Activated naive CD4-positive, alpha-beta T cell treated with anti-CD3 and anti-CD28 coated beads, Interleukin-2, amount 50 U/mL, for 72 hours (primary cell): ENCODE measurements at places on chromosomes 12 and 14. TPM values are rescaled to one million over a fixed set of nuclear protein-coding genes. Genes with fewer than 3 reads are reported as not detected.

Gene OR11G2
- total RNA-seq: not detected

Gene KERA
- total RNA-seq: not detected

Gene MDGA2
- total RNA-seq: not detected

Gene MFAP5
- total RNA-seq: not detected

Gene DLK1
- not detected for total RNA-seq

Gene P2RX4
- total RNA-seq: 15.5 TPM

Gene SIX6
- not detected for total RNA-seq

DNA sequence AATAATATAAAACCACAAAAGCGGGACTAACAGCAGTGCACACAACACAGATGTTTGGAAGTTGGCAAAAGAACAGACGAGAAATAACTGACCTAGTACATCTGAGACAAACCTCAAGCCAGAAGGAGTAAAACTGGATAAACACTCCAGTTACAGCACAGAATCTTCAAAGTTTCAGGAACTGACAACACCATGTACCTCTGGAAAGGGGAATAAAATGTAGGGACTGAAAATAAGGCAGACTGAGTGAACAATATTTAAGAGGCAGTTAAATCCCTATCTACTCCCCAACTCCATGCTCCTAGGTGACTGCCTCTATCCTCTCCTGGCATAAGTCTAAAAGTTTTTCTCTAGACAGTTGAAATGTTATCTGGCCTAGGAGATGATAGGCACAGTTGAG is 57.9 kb downstream of the ZFYVE21 start:
- DNase-seq: no peak

- no peak for DNase-seq
Observed at GRCh38 chr12:49567302-49567610, 686 bp downstream of the MCRS1 start.

DNA sequence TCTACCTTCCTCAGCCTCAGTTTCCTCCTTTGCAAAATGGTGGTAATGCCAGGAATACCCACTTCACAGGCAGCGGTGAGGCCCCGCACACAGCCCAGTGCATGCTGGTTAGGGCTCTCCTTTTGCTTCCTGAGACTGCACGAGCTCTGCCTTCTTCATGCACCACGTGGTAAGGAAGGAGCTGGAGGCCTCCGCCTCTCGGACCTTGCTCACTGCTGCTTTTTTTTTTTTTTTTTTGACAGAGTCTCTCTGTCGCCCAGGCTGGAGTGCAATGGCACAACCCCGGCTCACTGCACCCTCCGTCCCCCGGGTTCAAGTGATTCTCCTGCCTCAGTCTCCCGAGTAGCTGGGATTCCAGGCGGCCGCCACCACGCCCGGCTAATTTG is 18.1 kb downstream of the TAMALIN start:
- peak; percentile 65 for DNase-seq

DNA sequence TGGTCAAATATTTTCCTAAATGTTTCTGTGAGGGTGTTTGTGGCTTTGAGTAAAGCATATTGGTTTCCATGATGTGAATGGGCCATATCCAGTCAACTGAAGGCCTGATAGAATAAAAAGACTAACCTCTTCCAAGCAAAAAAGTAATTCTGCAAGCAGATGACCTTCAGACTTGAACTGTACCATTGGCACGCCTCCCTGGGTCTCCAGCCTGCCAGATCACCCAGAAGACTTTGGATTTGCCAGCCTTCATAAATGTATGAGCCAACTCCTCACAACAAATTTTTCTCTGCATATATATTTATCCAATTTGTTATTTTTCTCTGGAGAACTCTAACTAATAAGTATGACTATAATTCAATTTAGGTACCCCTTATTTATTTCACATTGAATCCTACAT is 190.3 kb downstream of the KIF21A start:
- DNase-seq: no peak

GRCh38 chr12:124495194-124495983 is 72.0 kb downstream of the NCOR2 start:
- DNase-seq: no peak

GRCh38 chr14:63045234-63045611 is at the start of gene KCNH5:
Gene KCNH5 (minus strand): TSS chr14:63045458. CDS start chr14:63045186, 272 bp downstream.
- peak; percentile 5 for DNase-seq

GRCh38 chr14:98037831-98038230 is 1234.2 kb downstream of the BCL11B start:
- no peak for DNase-seq

- no peak for DNase-seq
Observed at GRCh38 chr12:121634836-121635235, 8.5 kb downstream of the ORAI1 start.

DNA sequence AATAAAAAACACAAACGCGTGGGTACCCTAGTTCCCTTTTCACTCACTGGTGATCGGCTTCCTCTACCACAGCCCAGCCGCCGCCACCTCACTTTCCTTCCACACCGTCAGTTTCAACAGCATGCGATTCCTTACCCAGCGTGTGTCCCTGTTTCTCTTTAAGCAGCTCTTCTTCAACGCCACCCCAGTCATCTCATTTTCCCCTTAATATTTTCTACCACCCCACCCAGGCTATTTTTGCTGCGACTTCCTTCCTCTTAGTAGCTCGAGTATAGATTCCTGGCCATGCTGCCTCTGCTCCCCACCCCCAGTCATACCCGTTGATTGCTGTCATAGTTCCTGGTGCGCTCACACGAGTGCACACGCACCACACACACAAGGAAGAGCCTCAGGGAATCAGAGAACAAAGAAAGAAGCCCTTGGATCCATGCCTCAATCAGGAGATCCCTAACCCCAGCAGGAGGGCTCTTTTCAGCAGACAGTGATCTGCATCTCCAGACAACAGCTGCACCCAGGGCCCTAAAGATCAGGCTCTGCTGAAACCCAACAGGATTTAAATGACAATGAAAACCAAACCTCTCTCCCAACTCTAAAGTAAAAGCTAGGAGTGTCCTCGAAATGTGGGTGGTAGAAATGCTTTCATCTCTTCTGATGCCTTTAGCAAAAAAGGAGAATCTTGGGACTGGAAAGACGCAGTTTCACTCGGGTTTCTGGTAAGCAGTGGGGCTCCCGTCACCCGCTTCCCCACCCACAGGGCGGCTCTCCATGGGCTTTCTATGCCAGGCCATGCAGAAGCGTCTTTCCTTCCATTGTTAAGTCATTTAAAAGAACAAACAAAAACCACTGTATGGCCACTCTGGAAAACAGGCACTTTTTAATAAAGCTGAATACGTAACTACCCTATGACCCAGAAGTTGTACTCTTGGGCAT is 23.8 kb downstream of the VPS37B start:
- DNase-seq: peak; percentile 60

DNA sequence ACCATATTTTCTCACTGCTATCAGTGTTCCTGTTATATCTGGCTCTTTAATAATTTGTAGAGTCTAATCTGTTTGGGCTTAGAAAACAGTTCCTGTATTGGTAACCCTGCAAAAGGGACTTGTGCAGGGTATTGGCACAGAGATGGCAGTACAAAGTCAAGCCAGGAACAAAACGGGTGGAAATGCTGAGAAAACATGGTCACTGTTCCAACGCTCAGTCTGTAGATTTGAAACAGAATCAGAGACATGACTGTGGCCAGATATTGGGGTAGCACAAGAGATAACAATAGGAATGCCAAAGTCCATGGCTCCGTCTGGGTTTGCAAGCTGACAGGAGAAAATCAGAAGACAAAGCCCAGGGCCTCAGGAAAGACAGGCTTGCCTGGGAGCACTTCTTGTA is 290.7 kb upstream of the PDE3A start:
- DNase-seq: no peak

DNA sequence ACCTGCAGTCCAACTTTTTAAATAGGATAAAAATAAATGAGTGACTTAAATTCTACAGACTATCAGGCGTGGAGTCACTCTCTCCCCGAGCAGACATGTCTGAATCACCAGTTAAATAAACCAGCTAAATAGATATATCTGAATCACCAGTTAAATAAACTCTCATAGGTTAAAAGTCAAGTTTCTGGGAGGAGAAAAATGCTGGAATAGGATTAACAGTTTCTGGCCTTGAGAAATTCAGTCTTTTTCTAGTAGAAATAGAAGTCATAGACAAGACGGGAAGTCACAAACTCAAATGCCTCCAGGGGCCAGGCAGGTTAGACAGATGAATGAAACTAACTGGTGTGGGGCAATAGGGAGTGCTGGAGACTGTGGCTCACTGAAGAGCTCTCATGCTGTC is 258.6 kb upstream of the TMEM132C start:
- no peak for DNase-seq

DNA sequence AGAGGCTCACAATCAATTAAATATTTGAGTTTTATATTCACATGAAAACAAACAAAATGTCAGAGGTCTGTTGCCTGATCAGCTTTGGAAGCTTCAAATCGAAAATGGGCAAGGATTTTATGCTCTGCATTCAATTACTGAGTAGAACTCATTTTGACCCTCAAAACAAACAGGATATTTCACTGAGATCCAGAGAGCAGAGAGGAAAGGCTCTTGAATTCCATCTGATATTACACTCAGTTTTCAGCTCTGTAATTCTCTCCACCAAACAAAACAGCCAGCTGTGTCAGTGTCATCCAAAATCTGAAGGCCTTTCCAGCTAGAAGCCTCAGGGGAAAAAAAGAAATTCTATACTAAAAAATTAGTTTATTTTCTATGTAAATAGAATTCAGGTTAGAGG is 128.6 kb upstream of the FLRT2 start:
- no peak for DNase-seq

- DNase-seq: no peak
Observed at GRCh38 chr14:52363041-52363704, 49.1 kb downstream of the PTGER2 start.

DNA sequence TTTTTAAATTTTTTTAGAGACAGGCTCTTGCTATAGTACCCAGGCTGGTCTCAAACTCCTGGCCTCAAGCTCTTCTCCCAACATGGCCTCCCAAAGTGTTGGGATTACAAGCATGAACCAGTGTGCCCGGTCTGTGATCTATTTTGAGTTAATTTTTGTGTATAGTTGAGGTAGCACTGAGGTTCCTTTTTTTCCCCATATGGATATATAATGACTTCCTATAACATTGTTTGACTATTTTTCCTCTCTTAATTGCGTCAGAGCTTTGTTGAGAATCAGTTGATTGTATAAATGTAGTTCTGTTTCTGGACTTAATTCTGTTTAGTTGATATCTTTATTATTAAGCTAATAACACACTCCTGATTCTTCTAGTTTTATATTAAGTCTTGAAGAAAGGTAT is 8.6 kb upstream of the M6PR start:
- no peak for DNase-seq

DNA sequence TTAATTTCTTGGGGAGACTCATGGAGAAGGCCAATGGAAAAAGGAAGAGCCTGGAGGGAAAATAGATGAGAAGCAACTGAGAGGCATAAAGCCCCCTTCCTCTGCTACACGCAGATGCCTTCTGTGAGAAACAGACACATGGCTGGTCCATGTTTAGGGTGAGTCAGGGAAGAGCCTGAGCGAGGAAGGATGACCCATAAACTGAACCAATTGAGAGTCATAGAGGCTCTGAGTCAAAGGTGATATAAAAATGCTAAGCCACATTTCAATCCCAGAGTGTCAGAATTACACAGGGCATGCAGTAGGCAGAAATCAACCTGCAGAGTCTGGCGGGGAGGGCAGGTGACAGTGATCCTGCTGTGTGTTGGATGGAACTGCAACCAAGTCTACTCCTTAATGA is 30.1 kb upstream of the NEDD1 start:
- no peak for DNase-seq
